ENCODE measurements at places on chromosomes 5 and 9. TPM values are rescaled to one million over a fixed set of nuclear protein-coding genes. Genes with fewer than 3 reads are reported as not detected.

Gene PLPPR1
- 0.99 TPM for total RNA-seq

Gene EQTN
- total RNA-seq, result not detected

Gene ATG10
- 5.2 TPM for total RNA-seq

Gene ERAP2
- total RNA-seq, result 7.5 TPM

Gene RORB
- total RNA-seq, result 0.52 TPM

Data from esophagus muscularis mucosa (tissue), 4 donors.